H4 (cell line): ENCODE measurements at places on chromosomes 16 and 17. TPM values are rescaled to one million over a fixed set of nuclear protein-coding genes. Genes with fewer than 3 reads are reported as not detected.

Gene ASGR1
- 1.4 TPM in 1 of 2 replicates, not detected in the other for total RNA-seq

Gene ZNF423
- total RNA-seq, result 0.04 and 0.97 TPM in 2 replicates

Gene SPECC1
- total RNA-seq, result 38.5 and 41.9 TPM in 2 replicates

Gene METRNL
- total RNA-seq, result 36.6 and 47.8 TPM in 2 replicates

Gene CCL8
- total RNA-seq, result not detected in 2 replicates

Gene CCL17
- total RNA-seq, result not detected in 2 replicates

Gene MMP2
- total RNA-seq, result 278 and 283 TPM in 2 replicates

Gene FA2H
- not detected in 2 replicates for total RNA-seq

Gene KRT24
- total RNA-seq, result not detected in 2 replicates

Gene GDPD3
- total RNA-seq, result not detected in 2 replicates

Gene ADPRM
- 8.5 and 8.8 TPM in 2 replicates for total RNA-seq

Gene CMTM2
- total RNA-seq, result not detected in 2 replicates

Gene DLX3
- total RNA-seq, result 0.17 TPM in 1 of 2 replicates, not detected in the other

Gene HASPIN
- total RNA-seq, result 8.5 and 9.4 TPM in 2 replicates

Gene FNDC8
- 0.25 TPM in 1 of 2 replicates, not detected in the other for total RNA-seq

Gene XAF1
- total RNA-seq, result 33.0 and 44.8 TPM in 2 replicates

Gene PIEZO1
- 35.6 and 47.1 TPM in 2 replicates for total RNA-seq

Gene CCL5
- 0.31 TPM in 1 of 2 replicates, not detected in the other for total RNA-seq

Gene CD300LF
- total RNA-seq, result not detected in 2 replicates

Gene TMEM238L
- total RNA-seq, result not detected in 2 replicates

Gene SALL1
- total RNA-seq, result 6.4 and 9.9 TPM in 2 replicates

Gene ASIC2
- not detected in 2 replicates for total RNA-seq

Gene FSCN2
- total RNA-seq, result 0.27 TPM in 1 of 2 replicates, not detected in the other

Gene MYH11
- not detected in 2 replicates for total RNA-seq

Gene TOX3
- 0.04 and 0.31 TPM in 2 replicates for total RNA-seq

Gene CDC42EP4
- total RNA-seq, result 29.8 and 30.9 TPM in 2 replicates

Gene PPP1R1B
- total RNA-seq, result not detected in 2 replicates

Gene SLC38A8
- not detected in 2 replicates for total RNA-seq

Gene GAS2L2
- 0.04 TPM in 2 replicates for total RNA-seq

Gene OSBPL7
- total RNA-seq, result 1.9 and 4.4 TPM in 2 replicates

Gene CEMP1
- 0.08 TPM in 1 of 2 replicates, not detected in the other for total RNA-seq

Gene MLST8
- 22.1 and 28.4 TPM in 2 replicates for total RNA-seq

Gene CYGB
- 0.25 and 1.8 TPM in 2 replicates for total RNA-seq

Gene CLDN9
- total RNA-seq, result not detected in 2 replicates

Gene NEUROD2
- total RNA-seq, result 0.02 TPM in 1 of 2 replicates, not detected in the other

Gene PRKCB
- under 0.01 TPM in 1 of 2 replicates, not detected in the other for total RNA-seq

Gene SYNGR3
- total RNA-seq, result 3.4 and 7.7 TPM in 2 replicates

Gene ATP2A1
- total RNA-seq, result 0.04 TPM in 1 of 2 replicates, not detected in the other

Gene BIRC5
- 154 and 157 TPM in 2 replicates for total RNA-seq

Gene LGALS3BP
- total RNA-seq, result 742 and 897 TPM in 2 replicates

Gene KRTAP2-2
- not detected in 2 replicates for total RNA-seq

Gene TMC8
- 0.02 TPM in 1 of 2 replicates, not detected in the other for total RNA-seq

Gene KRT31
- not detected in 2 replicates for total RNA-seq

Gene DLX4
- total RNA-seq, result 0.49 and 1.6 TPM in 2 replicates

Gene CDH3
- total RNA-seq, result not detected in 2 replicates

Gene KCTD19
- not detected in 2 replicates for total RNA-seq

Gene SHPK
- total RNA-seq, result 4.9 and 6.1 TPM in 2 replicates

Gene TP53TG3
- total RNA-seq, result not detected in 2 replicates
